ENCODE measurements at places on chromosomes 12 and 14.

DNA sequence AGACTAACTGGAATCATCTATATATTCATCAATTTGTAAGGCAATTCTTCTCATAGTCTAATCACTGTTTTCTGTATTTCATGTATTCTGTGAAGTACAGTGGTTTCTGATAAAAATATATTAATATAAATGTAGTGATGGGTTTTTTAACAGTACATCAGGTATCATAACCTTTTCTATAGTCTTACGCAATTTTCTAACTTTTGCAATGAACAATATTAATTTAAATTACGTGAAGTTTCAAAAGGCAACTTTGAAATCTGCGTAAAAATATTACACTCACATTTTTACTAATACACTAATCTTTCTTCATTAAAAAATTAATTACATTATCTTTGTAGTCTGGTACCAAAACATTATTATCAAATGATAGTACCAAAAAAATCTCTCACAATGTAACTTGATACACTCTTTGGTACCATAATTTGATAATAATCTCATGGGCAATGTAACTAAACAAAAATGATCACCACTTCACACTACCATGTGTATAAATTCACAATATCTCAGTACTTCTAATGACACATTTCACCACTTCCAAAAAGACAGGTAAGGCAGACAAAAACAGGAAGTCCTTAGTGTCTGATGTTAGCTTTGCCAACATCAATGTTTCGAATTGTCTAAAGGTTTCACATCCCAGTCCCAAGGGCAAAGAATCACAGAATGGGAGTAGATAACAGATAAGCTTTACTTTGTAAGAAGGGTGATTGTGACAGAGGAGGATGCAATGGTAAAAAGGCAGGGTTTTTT, 8.7 kb downstream of the DNAI7 start:
- H3K4me1 ChIP-seq: peaks cover 11% of the 10 kb centered on the region
- H3K36me3 ChIP-seq: no peaks in the 10 kb centered on the region
- no peak overlapping the region for H3K27ac ChIP-seq
- H3K4me3 ChIP-seq: no peak overlapping the region
- no peak for DNase-seq

GRCh38 chr14:58408681-58409215, 13.0 kb downstream of the TOMM20L start:
- H3K4me1 ChIP-seq: no peaks in the 10 kb centered on the region
- no peak overlapping the region for H3K4me3 ChIP-seq
- peaks cover 3% of the 10 kb centered on the region for H3K36me3 ChIP-seq

- DNase-seq: no peak
- H3K4me1 ChIP-seq: no peaks in the 10 kb centered on the region
- no peaks in the 10 kb centered on the region for H3K27me3 ChIP-seq
- no peaks in the 10 kb centered on the region for H3K36me3 ChIP-seq
These were observed 3.8 kb downstream of the DHRS2 start for GRCh38 chr14:23639891-23640523.

- DNase-seq: no peak
- peaks cover 31% of the 10 kb centered on the region for H3K4me1 ChIP-seq
- H3K4me3 ChIP-seq: no peak overlapping the region
- H3K36me3 ChIP-seq: peaks cover 16% of the 10 kb centered on the region
These were observed 16.8 kb downstream of the GALNT6 start for GRCh38 chr12:51374361-51374760.

- H3K36me3 ChIP-seq: no peaks in the 10 kb centered on the region
- H3K4me1 ChIP-seq: peaks cover 16% of the 10 kb centered on the region
- peak overlapping the region; percentile 52 for H3K27ac ChIP-seq
These were observed 12.5 kb upstream of the FOXN3 start for GRCh38 chr14:89429199-89430181.

- H3K4me1 ChIP-seq: no peaks in the 10 kb centered on the region
- DNase-seq: no peak
- H3K27ac ChIP-seq: no peak overlapping the region
These were observed 17.4 kb downstream of the PYGL start for GRCh38 chr14:50926851-50927386.

Data from fibroblast of lung (primary cell).